ENCODE measurements at places on chromosomes 12 and 14. TPM values are rescaled to one million over a fixed set of nuclear protein-coding genes. Genes with fewer than 3 reads are reported as not detected.

- no peak for DNase-seq
Measured at GRCh38 chr12:115386946-115387345, 703.0 kb upstream of the TBX3 start.

The PRIMA1 gene
- 5.9 TPM for polyA plus RNA-seq

The RALGAPA1 gene
- 11.6 TPM for polyA plus RNA-seq

The CLEC14A gene
- 44.0 TPM for polyA plus RNA-seq

- no peak for DNase-seq
Measured at GRCh38 chr12:81499809-81500208, 259.3 kb downstream of the PPFIA2 start.

- no peak for DNase-seq
Measured at GRCh38 chr12:4292341-4293073, 18.9 kb downstream of the CCND2 start.

The PHETA1 gene
- 9.1 TPM for polyA plus RNA-seq

DNA sequence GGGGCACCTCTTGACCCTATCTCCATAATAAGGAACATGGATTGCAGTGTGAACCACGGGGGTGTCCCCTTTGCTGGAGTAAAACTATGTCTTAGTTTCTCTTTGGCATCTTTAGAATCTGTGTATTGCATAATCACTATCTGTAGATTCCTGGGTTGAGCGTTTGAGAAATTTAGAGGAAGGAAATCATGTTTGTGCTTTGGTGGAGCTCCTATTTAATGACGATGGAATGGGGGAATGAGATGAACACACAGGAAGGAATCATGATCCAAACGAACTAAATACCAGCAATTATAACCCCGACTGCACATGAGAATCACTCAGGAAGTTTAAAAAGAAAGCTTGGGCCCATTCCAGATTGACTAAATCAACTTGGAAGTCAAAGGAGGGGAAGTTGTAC is 1.3 kb upstream of the MYG1 start:
- DNase-seq = no peak

The CPM gene
- polyA plus RNA-seq = 5.8 TPM
